ENCODE measurements at places on chromosomes 7 and 10. TPM values are rescaled to one million over a fixed set of nuclear protein-coding genes. Genes with fewer than 3 reads are reported as not detected.

The CPEB3 gene
- total RNA-seq = 2.8 TPM

- H3K27me3 ChIP-seq = no peaks in the 10 kb centered on the region
- H3K4me3 ChIP-seq = no peak overlapping the region
- no peak for DNase-seq
- H3K4me1 ChIP-seq = peaks cover 8% of the 10 kb centered on the region
- H3K27ac ChIP-seq = no peak overlapping the region
These were observed 292.9 kb downstream of the FZD1 start for GRCh38 chr7:91556956-91557650.

The SLC26A5 gene
- total RNA-seq = not detected

GRCh38 chr10:95790982-95791381 is 35.0 kb downstream of the ENTPD1 start:
- DNase-seq = no peak
- peaks cover 5% of the 10 kb centered on the region for H3K36me3 ChIP-seq
- H3K4me1 ChIP-seq = peaks cover 13% of the 10 kb centered on the region
- no peaks in the 10 kb centered on the region for H3K27me3 ChIP-seq
- no peak overlapping the region for H3K4me3 ChIP-seq
- H3K27ac ChIP-seq = no peak overlapping the region

- DNase-seq = no peak
- no peaks in the 10 kb centered on the region for H3K36me3 ChIP-seq
- H3K4me3 ChIP-seq = no peak overlapping the region
These were observed 116.8 kb upstream of the JCAD start for GRCh38 chr10:30176182-30176581.

DNA sequence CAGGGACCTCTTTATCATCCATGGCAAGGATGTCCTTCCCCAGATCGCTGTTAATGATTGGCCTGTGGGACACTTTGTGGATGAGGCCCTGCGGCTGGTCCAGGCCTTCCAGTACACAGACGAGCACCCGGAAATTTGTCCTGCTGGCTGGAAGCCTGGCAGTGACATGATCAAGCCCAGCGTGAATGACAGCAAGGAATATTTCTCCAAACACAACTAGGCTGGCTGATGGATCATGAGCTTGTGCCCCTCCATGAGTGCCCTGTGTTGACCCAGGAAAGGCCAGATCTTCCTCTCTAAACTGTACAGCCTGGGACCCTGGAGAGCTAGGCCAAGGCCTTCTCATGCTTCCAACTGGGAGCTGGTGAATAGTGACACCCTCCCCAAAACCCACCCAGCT is 124.1 kb downstream of the CUL2 start:
- H3K27me3 ChIP-seq = no peaks in the 10 kb centered on the region
- no peak overlapping the region for H3K4me3 ChIP-seq
- no peak for DNase-seq
- no peak overlapping the region for H3K27ac ChIP-seq

GRCh38 chr10:126519992-126520391 is 131.7 kb upstream of the ADAM12 start:
- no peak overlapping the region for H3K27ac ChIP-seq
- no peaks in the 10 kb centered on the region for H3K27me3 ChIP-seq
- DNase-seq = no peak
- H3K4me1 ChIP-seq = no peaks in the 10 kb centered on the region
- no peak overlapping the region for H3K4me3 ChIP-seq

The EPHA1 gene
- 21.6 TPM for total RNA-seq

- no peaks in the 10 kb centered on the region for H3K36me3 ChIP-seq
- H3K27me3 ChIP-seq = no peaks in the 10 kb centered on the region
- H3K4me1 ChIP-seq = no peaks in the 10 kb centered on the region
These were observed 7.1 kb downstream of the UBE2D1 start for GRCh38 chr10:58341947-58342346.

GRCh38 chr10:31701546-31701945 is 227.1 kb downstream of the ARHGAP12 start:
- H3K4me3 ChIP-seq = no peak overlapping the region
- H3K36me3 ChIP-seq = no peaks in the 10 kb centered on the region
- DNase-seq = no peak
- peaks cover 60% of the 10 kb centered on the region for H3K27me3 ChIP-seq
- no peak overlapping the region for H3K27ac ChIP-seq
- no peaks in the 10 kb centered on the region for H3K4me1 ChIP-seq

The TMEM213 gene
- 9.8 TPM for total RNA-seq

The NEURL1 gene
- 0.22 TPM for total RNA-seq

DNA sequence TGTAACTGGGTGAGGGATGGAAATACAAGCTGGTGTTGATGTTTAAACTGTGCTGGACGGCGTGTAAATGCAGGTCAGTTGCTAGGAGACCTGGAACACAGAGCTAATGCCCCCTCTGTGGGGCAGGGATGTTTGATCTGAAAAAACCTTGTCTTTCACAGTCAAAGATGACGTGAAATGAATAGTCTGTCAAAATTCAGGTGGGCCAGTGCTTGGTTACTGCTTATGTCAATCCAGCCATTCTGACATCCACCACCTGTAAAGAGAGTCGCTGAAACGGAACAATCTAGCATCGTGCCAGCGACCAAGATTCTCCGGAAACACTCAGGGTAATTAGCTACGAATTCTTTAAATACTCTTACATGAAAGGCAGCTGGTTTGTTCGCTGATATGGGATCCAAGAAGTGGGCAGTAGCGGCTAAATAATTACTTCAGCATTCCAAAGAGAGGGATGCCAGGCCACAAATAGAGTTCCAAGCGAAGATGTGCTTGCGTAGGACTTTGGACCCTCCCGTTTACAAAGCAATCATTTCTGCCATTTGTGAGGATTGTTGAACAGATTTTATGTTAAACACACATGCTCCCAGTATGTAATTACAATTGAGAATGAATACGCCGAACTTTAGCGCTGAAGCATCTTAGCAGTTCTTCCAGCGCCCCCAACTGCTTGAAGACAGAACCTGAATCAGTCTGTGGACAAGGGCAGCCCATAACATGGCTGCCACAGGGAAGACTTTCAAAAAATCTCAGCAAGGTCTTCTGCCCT is 7.3 kb upstream of the ASB4 start:
- no peak overlapping the region for H3K4me3 ChIP-seq
- H3K27ac ChIP-seq = no peak overlapping the region
- no peaks in the 10 kb centered on the region for H3K27me3 ChIP-seq
- H3K4me1 ChIP-seq = no peaks in the 10 kb centered on the region
- DNase-seq = peak; percentile 17

The ZNF727 gene
- total RNA-seq = not detected

- DNase-seq = no peak
- no peaks in the 10 kb centered on the region for H3K27me3 ChIP-seq
- H3K27ac ChIP-seq = no peak overlapping the region
- H3K36me3 ChIP-seq = no peaks in the 10 kb centered on the region
These were observed 162.9 kb downstream of the ST7 start for GRCh38 chr7:117116211-117116610.

GRCh38 chr7:114405427-114405826 is 9.2 kb upstream of the FOXP2 start:
- no peaks in the 10 kb centered on the region for H3K27me3 ChIP-seq
- no peak for DNase-seq
- no peak overlapping the region for H3K4me3 ChIP-seq
- peaks cover 7% of the 10 kb centered on the region for H3K4me1 ChIP-seq
- no peaks in the 10 kb centered on the region for H3K36me3 ChIP-seq
- H3K27ac ChIP-seq = no peak overlapping the region

GRCh38 chr10:21021843-21022594 is 124.9 kb upstream of the NEBL start:
- no peaks in the 10 kb centered on the region for H3K27me3 ChIP-seq
- no peak for DNase-seq
- no peak overlapping the region for H3K4me3 ChIP-seq
- H3K36me3 ChIP-seq = no peaks in the 10 kb centered on the region

- H3K4me1 ChIP-seq = no peaks in the 10 kb centered on the region
- H3K27ac ChIP-seq = no peak overlapping the region
- no peaks in the 10 kb centered on the region for H3K27me3 ChIP-seq
- no peak for DNase-seq
These were observed 32.8 kb upstream of the TAS2R16 start for GRCh38 chr7:123028339-123028738.

DNA sequence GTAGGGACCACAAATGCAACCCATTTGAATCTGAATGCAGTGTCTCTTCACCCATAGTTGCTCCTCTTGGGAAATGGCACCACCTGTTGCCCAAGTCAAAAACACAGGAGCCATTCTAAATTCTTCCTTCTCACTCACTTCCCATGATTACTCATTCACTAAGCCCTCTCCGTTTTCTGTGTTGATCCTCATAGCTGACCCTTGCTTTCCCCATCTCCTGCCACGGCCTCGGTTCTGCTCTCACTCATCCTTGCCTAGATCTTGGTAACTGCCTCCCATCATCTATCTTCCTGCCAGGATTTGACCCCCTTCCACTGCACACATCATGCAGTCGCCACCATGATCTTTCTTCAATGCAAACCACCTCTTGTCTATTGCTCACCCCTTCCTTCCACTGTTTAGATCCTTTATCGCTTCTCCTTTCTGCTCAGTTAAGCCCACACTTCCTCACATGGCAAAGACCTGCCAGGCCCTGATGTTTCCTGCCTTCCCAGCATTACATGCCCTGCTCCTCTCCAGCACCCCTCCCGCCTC is 19.0 kb upstream of the CPN1 start:
- no peak for DNase-seq
- no peak overlapping the region for H3K27ac ChIP-seq
- no peaks in the 10 kb centered on the region for H3K36me3 ChIP-seq
